ENCODE measurements at places on chromosomes 6 and 20. TPM values are rescaled to one million over a fixed set of nuclear protein-coding genes. Genes with fewer than 3 reads are reported as not detected.

GRCh38 chr6:78199044-78199443 is 546.2 kb downstream of the MEI4 start:
- DNase-seq: no peak

- no peak for DNase-seq
Measured at GRCh38 chr6:21800948-21801438, 207.4 kb downstream of the SOX4 start.

- DNase-seq: no peak
Measured at GRCh38 chr6:158042245-158042798, 60.7 kb downstream of the SYNJ2 start.

GRCh38 chr6:87396595-87397392 is 11.0 kb upstream of the CFAP206 start:
- DNase-seq: no peak

DNA sequence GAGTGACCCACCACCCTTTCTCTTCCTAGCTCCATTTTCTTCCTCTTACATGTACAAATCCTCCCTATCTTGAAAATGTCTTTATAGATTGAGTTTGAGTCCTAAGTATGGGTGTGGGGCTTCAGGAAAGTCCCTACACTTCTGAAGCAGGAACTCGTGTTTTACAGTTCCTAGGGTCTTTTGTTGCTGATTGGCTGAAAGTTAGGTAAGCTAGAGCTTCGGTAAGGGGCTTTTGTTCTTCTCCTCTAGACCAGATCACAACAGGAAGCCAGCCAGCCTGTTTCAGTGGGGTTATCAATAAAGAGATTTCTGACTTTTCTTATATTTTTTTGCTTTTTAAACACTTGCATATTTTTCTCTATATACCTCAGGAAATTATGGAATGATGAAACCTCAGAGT is 51.3 kb downstream of the CNR1 start:
- DNase-seq: no peak

DNA sequence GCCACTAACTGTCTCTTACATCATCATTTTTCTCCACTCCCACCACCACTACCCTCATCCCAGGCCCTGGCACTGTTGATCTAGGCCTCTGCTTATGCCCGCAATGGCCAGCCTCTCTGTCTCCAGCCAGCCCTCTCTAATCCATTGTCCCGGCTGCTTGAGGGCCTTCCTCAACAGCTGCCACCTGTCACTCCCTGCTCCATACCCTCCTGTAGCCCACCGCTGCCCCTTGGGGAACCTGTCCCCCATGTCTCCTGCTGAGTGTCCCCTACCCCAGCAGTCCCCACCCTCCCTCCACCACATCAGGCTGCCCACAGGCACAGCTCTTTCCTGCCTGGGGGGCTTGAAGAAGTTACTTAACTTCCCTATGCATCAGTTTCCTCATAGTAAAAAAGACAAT is 13.4 kb downstream of the TEAD3 start:
- DNase-seq: no peak

DNA sequence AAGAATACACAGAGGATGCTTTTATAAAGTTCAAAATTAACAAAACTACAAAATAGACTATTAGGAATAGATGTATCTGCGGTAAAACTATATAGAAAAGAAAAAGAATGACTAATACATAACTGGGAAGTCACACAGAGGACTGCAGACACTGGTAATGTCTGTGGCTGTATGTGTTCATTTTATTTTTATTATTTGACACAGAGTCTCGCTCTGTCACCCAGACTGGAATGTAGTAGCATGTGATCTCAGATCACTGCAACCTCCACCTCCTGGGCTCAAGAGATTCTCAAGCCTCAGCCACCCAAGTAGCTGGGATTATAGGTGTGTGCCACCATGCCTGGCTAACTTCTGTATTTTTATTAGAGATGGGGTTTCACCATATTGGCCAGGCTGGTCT is 38.9 kb downstream of the ESF1 start:
- no peak for DNase-seq

DNA sequence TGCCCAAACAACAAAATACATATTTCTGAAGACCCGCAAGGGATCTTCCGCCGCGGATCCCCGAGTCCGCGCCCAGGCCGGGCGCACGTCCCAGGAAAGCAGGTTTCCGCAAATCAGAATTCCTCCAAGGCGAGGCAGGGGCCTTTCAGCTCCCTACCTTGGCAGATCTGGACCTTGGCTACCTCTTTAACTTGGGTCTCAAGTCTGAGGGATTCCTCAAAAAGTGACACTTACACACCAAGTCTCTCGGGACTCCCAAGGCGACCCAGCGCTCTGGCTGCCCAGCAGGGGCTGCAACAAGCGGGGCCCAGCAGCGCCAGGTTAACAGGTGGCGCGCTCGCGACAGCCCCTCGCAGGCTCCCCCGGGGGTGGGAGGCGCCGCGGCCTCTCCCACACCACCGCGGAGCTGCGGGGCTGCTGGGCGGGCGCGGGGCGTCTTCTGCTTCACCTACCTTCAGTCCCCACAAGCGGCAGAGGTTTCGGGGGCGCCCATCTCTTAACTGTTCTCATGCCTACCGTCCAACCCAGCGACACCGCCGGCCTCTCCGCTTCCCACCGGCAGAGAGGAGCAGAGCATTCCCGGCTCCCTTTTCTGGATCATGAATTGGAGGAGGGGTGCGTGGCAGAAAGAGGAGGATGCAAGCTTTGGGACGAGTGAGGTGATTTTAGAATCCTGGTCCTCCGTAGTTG is 414 bp downstream of the SIM1 start:
- DNase-seq: no peak

GRCh38 chr6:161152907-161153662 is 120.8 kb downstream of the AGPAT4 start:
- DNase-seq: no peak

The TBXT gene
- total RNA-seq: not detected

DNA sequence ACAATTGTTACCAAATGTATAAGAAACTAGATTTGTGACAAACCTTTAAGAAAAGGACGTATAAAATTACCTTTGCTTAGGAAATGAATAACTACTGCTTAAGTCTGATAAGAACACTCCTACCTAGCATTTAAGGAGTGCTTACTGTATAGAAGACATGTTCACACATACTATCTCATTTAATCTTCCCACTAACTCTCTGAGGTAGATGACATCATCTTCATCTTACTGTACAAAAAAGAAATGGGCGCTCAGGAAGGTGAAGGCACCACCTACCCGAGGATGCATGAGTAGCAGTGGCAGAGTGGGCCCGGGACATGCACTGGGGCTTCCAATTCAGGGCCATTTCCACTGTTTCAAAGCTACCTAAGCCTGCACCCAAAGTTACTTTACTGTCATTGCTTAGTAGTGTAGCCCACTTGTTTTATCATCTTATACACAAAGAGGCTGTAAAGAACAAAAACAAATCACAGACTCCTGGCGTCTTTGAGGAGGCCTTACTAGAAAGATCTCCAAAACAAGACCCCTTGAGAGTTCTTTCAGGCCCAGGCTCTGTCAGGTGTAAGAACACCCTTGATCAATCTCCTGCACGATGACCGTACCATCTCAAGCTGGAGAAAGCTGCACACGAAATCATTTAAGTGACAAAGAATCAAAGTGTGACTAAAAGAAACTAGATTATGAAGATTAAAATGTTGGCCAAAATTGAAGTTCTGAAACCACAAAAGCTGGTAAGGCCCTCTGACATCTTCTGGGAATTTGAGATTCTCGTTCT is 128.0 kb downstream of the INSM1 start:
- no peak for DNase-seq

DNA sequence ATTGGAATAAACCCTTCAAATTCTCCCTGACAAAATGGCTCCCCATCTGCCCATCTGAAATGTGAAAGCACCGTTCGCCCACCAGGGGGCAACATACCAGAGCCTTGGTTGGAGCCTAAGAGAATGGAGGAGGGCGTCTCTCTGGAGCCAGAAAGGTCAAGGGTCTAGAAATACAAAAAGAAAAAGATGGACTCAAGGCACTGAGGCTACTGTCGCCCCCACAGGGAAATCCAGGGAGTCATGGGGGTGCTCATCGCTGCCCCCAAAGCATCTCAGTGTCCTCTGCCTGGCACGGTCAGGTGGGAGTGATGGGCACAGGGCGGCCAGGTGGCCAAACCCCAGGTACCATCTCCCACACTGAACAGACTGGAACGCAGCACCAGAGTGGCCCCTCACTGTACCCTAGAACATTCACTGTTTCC is 136.3 kb downstream of the ZMYND8 start:
- no peak for DNase-seq

The RPP40 gene
- 11.4 TPM for total RNA-seq

DNA sequence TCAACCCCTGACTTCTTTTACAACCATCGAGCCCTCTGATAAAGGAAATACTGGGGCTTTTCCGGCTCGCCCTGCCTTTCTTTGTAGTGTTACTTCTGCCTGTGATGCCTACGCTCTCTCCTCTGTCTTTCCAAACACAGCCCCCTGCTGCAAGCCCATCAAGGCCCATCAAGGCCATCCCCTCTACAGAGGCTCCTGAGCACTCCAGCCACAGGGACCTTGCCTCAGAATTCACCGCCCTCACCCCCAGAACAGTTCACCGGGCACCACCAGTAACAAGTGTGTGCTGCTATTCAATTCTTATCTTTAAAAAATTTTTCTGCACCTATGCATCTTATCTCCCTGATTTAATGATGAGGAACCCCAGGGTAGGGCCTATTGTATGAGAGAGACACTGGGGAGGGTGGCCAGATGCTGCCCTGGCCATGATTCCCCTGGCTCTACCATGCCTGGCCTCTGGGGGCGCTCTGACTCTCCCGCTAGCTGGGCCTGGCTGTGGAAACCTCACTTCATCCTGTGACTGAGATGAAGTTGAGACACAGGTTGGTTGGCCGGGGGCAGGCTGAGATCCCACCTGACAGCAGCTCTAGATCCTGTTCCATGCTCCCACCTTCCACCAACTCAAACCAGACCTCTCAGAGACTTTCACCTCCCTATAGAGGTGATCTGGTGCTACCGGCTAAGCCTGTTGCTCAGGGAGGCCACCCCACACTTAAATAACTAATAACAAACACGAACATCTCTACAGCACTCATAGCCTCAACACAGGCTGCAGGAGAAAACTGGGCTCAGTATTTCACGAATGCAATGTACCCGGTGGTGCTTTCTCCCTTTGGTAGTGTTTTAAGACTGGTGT is 19.2 kb upstream of the GLP1R start:
- DNase-seq: no peak

- DNase-seq: no peak
Measured at GRCh38 chr6:142380626-142381025, 78.8 kb downstream of the ADGRG6 start.

- no peak for DNase-seq
Measured at GRCh38 chr20:4973330-4974097, 27.8 kb downstream of the SLC23A2 start.

The SPDEF gene
- total RNA-seq: not detected

The F13A1 gene
- 228 TPM for total RNA-seq

DNA sequence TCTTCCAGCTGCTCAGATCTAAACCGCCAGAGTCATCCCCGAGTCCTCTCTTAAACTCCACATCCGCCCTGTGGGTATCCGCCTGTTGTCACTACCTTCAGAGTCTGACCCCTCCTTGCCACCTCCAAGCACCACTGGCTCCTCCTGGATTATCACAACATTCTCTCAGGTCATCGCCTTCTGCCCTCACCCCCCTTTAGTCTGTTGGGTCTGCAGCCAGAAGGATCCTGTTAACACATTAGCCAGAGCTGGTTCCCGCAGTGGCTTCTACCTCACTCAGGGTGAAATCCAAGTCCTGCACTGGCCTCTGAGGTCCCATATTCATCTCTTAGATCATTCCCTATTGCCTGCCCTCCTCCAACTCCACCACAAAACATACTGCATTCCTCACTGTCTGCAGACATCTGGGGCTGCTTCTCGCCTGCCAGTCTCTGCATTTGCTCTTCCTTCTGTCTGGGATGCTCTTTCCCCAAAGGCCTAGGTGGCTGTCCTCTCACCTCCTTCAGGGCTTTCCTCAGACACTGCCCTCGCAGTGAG is 34.1 kb downstream of the TNXB start:
- DNase-seq: no peak

GRCh38 chr20:15535863-15536262 is 1037.4 kb downstream of the KIF16B start:
- no peak for DNase-seq

DNA sequence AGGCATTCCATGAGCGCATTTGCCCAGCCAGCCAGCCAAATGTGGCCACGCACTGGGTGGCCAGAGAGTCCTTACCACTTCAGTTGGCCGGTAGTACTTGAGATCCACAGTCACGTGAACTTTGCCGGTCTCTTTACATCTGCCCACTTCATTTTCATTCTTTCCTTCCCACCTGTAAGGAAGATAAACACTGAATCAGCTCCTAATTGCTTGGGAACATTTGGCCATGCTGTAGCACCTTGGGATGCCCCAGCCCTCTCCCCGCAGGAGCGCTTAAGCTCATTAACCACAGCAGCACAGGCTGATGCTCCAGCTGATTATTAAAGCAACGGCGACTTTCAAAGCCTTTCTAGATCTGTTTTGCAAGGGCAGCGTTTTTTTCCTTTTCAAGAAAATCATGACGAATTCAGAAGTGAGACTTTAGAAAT is 116.6 kb downstream of the FOXC1 start:
- DNase-seq: no peak

The LY86 gene
- 6.5 TPM for total RNA-seq

The IYD gene
- total RNA-seq: 2.3 TPM

- DNase-seq: no peak
Measured at GRCh38 chr6:16933961-16934360, 167.9 kb upstream of the STMND1 start.

DNA sequence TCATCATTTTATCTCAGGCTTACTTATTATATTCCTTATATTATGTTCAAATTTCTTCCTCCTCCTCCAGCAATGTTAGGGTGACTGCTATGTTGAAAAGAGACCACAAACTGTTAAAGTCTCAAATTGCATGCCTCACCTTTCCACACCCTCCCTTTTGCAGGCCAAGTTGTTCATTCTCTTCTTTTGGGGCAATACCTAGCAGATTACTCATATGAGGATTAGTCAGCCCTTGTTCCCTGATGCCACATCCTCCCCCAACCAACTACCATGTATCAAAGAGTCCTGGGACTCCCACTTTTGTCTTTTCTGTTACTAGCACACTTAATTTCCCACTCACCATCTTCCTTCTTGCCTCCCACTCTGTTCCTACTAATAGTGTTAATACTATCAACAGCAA is 434.7 kb downstream of the BCKDHB start:
- no peak for DNase-seq

DNA sequence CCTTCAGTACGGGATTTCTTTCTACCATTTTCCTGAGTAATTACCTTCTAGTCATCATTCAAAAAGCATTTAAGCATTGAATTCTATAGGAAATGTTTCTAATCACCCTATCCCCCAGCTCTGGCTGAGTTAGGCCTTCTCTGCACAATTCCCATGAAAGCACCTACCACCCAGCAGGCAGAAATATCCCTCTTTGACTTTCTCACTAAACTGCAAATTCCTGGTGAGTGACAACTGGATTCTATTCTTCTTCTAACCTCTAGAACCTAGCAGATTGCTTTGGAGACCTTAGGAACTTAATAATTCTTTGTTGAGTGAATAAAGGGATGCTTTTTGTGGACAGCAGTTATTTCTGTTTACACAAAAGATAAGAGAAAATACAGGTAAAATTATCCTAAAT is 328.7 kb downstream of the LAMA2 start:
- DNase-seq: no peak

The MED23 gene
- total RNA-seq: 62.4 TPM

- DNase-seq: no peak
Measured at GRCh38 chr6:25606151-25606550, 45.9 kb upstream of the SCGN start.

The PPP1R16B gene
- total RNA-seq: 7.3 TPM
